ENCODE measurements at places on chromosomes 16 and 17.

- DNase-seq, result no peak
Observed at GRCh38 chr16:68510775-68511174, 28.3 kb upstream of the ZFP90 start.

GRCh38 chr17:78736526-78737079 is 45.5 kb downstream of the CYTH1 start:
- DNase-seq, result no peak

GRCh38 chr17:57357392-57357784 is 101.1 kb downstream of the MSI2 start:
- DNase-seq, result no peak

- peak; percentile 56 for DNase-seq
Observed at GRCh38 chr16:56357241-56357764, 68.0 kb downstream of the AMFR start.

GRCh38 chr17:17557796-17558195 is 33.7 kb downstream of the PEMT start:
- DNase-seq, result no peak
